ENCODE measurements at places on chromosomes 2 and 18.

GRCh38 chr2:16978301-16978700, 312.7 kb upstream of the CYRIA start:
- DNase-seq = no peak

DNA sequence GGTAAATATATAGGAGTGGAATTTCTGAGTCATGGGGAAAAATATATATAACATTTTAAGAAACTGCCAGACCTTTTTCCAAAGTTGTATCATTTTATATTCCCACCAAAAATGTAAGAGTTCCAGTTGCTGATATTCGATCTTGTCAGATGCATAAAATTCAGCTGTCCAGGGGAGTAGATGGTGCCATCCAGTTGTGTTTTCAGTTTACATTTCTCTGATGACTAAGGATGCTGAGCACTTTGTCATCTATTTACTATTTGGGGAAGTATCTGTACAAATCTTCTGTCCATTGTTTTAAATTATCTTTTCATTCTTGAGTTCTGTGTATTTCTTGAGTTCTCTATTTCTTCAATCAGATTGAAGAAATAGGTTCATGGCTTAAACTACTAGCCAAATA, 126.1 kb downstream of the RTN4 start:
- DNase-seq = no peak

DNA sequence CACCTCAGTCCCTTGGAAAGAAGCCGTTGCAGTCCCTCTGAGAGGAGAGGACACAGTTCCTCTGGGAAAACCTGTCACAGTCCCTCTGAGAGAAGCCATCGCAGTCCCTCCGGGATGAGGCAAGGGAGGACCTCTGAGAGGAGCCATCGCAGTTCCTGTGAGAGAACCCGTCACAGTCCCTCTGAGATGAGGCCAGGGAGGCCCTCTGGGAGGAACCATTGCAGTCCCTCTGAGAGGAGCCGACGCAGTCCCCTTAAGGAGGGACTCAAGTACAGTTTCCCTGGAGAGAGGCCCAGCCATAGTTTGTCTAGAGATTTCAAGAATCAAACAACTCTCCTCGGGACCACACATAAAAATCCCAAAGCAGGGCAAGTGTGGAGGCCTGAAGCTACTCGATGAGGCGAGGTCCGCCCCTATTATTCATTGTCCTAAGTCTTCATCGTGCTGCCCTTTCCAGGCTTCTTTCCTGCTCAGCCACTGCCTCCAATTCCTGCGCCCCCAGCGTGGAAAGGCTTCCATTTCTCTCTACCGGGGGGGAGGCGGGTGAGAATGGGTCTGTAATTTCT, 630 bp upstream of the ZNF512 start:
- no peak for DNase-seq

GRCh38 chr2:113238871-113239839, 39.6 kb downstream of the PAX8 start:
- DNase-seq = no peak

GRCh38 chr18:28903306-28903705, 726.4 kb upstream of the CDH2 start:
- no peak for DNase-seq

- DNase-seq = no peak
Observed at GRCh38 chr2:8394569-8395359, 287.1 kb upstream of the ID2 start.

GRCh38 chr2:109223490-109223889, 94.5 kb downstream of the SH3RF3 start:
- DNase-seq = no peak

- DNase-seq = no peak
Observed at GRCh38 chr2:112021781-112022231, 33.3 kb upstream of the TMEM87B start.

DNA sequence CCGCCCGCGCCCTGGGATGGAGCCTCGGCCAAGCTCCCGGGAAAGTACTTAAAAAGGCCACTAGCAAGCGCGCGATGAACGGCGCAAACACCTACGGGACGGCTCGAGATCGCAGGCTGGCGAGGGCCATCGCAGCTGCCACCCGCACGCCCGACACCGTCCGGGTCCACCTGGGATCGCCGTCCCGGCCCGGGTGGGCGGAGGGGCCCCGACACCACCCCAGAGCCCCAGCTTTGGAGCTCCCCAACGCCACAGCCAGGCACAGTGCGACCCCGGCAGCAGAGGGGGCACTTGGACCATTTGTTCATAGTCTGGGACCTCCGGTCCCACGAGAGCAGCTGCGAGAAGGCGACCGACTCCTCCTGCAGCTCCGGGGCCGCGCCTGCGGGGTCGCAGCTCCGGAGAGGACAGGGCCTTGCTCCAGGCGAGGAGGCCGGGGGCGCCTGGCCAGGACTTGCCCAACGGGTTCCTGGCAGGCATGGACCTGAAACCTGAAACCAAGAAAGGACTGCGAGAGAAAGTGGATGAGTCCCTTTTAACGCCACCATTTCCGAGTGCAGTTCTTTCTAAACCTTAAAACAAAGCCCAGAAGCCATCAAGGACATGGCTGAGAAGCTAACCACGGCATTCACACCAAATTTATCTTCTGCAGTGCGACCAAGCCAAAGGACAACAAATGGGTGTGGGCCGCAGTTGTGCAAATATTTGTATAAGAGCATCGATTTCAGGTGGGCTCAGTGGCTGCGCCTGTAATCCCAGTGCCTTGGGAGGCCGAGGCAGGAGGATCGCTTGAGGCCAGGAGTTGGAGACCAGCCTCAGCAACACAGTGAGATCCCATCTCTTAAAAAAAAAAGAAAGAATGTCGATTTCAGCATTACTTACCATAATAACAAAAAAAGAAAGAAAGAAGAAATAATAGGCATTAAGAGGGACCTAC, 54.0 kb upstream of the IMP4 start:
- no peak for DNase-seq

GRCh38 chr2:86087936-86088850, 17.5 kb downstream of the POLR1A start:
- DNase-seq = no peak

DNA sequence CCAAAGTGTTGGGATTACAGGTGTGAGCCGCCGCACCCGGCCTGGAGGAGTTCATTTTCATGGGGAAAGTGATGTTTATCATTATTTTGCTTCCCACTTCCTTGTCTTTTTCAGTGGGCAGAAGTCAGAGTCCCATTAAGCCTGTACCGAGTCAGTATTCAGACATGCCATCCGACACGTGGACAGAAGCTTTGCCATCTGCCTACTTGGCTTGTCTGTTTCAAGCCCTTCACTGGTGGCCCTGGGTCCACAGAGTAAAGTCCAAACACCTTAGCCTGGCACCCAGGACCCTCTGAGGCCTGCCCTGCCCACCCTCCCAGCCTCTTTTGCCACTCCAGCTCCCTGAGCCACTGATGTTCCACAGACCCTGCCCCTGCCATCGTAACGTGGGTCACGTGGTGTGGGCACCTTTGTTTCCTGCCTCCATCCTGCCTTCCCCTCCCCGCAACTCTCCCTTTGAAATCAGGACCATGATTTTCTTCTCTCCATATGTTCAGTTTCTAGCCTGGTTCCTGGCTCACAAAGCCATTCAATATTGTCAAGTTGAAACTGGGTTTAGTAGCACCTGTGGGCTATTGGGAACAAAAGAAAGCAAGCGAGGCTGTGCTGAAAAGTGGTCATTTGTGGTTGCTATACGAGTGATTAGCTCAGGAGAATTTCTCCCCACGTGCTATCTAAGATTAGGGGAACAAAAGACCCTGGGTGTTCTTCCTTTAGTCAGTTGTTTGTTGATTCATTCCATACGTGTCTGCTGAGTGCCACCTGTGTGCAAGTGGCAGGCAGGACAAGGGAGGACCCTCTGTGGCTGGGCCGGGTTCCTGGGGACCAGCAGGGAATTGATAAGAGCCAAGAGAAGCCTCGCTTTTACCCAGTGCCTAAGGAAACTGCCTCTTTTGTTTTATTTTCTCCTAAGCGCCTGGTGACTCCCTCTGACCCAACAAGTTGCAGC, 5.1 kb upstream of the ODC1 start:
- no peak for DNase-seq

DNA sequence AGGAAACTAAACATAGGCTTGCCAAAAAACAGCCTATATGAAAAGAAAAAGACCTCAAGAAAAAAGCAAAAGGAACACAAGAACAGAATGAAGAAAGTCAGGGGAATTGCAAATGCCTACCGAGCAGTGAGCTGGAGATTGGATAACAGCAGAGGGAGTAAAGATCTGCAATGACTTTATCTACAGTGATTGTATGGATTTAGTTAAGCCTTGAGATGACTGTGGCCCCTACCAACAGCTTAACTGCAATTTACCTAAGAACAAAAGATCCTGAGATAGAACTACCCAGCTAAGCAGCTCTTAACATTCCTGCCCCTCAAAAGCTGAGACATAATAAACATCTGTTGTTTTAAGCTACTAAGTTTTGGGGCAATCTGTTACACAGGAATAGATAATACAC, 20.5 kb downstream of the LNPK start:
- no peak for DNase-seq

DNA sequence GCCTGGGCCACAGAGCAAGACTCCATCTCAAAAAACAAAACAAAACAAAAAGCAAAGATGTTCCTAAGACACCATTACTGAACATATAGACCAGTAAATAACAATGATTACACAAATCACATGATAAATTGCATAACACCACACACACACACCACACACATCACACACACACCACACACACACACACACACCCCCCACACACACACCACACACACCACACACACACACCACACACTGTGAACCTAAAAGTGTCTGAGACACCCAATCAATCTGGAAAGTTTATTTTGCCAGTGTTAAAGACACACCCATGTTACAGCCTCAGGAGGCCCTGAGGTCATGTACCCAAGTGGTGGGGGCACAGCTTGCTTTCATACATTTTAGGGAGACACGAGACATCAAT, 62.6 kb upstream of the ASAP2 start:
- no peak for DNase-seq

DNA sequence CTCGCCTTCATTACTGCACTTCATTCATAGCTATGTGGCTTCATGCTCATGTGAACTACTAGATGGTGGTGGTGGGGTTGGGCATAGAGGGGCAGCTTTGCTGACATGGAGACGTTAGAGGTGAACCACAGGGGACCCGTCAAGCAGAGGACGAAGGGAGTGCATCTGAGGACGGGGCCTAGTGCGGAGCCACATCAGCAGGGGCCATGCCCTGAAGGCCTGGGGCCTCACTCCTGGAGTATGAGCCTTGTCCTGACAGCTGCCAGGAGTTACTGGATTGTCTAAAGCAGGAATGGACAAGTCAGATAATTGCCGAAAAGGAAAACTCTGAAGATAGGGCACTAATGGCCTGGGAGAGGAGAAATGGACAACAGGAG, 36.4 kb downstream of the KCNF1 start:
- no peak for DNase-seq

DNA sequence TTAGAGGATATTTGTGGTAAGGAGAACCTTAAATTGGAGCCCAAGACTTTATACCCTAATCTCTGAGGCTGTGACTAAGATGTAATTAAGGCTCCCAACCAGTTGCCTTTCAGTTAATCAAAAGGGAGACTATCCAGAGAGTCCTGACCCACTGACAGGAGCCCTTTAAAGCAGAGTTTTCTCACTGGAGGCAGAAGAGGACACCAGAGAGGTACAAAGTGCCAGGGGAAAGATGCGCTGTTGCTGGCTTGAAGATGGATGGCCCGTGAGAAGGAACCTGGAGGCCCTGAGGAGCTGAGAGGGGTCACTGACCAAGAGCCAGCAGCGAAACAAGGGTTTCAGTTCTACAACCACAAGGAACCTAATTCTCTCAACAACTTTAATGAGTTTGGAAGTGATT, 137.3 kb downstream of the TMEM131 start:
- no peak for DNase-seq

DNA sequence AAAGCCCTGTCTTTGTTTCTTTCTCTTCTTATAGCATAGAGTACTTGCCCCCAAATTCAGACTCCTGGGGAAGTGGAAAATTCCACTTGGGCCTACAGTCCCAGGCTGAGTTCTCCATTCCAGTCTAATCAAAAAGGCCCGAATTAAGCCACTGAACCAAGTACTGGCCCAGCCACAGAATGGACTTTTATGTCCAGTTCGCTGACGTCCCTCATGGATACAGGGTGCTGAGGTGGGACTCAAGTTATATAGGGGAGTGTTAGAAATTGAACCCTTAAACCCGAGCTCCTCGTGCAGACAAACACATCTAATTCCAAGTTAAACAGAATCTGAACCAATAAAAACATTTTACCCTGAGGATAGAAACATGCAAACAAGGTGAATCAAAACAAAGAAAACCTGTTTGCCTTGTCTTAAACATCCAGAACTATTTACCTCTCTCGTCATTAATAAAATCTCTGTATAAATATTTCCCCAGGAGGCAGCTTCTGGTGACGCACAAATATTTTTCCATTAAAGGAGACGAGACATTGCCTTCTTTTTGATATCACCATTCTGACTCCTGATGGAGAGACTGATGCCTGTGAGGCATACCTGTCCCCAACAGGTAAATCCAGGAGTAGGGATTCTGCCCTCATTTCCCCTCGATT, 136.8 kb upstream of the ARL4C start:
- DNase-seq = no peak

- no peak for DNase-seq
Observed at GRCh38 chr18:47758000-47758399, 172.5 kb downstream of the SMAD2 start.

DNA sequence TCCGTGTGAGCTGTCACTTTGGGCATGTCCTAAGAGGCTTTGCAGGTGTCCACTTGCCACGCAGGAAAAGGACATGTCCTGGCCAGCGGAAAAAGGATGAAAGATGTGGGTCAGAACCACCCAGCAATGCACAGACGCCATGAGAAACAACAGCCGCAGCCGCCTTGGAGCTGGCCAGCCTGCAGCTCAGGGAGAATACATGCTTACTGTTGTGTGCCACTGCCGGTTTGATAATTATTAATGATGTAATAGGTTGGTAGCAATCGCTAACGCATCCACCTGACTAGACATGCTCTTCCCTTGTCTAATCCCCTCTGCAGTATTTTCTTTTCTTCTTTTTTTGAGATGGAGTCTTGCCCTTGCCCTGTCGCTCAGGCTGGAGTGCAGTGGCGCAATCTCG, 221.7 kb downstream of the HAUS1 start:
- no peak for DNase-seq

- DNase-seq = no peak
Observed at GRCh38 chr2:128796321-128796720, 477.7 kb upstream of the HS6ST1 start.

DNA sequence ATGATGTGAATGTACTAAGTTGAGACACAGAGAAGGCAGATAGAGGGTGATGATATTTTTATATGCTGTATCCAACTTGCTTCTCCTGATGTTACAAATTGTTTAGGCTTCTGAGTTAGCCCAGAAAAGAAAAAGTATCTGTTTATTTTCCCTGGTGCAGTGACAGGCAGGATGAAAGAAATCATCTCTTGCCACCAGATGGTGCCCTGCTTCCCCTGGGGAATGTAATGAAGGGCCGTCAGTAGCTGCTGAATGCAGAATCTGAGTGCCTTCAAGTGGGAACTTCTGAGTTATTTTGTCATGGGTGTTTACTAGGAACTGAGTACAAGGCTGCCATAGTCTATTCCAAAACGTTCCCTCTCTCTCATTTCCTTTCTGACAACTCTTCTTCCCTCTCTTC, 525.6 kb downstream of the MBD2 start:
- DNase-seq = no peak

Data from esophagus squamous epithelium (tissue), 5 donors.